CD8-positive, alpha-beta memory T cell (primary cell): ENCODE measurements at places on chromosomes 13 and 19. TPM values are rescaled to one million over a fixed set of nuclear protein-coding genes. Genes with fewer than 3 reads are reported as not detected.

Gene ZNF585A
- total RNA-seq: 9.5 TPM

Gene WDR87
- total RNA-seq: not detected

Gene CBLC
- total RNA-seq: not detected

Gene ZNF284
- total RNA-seq: 2.7 TPM

DNA sequence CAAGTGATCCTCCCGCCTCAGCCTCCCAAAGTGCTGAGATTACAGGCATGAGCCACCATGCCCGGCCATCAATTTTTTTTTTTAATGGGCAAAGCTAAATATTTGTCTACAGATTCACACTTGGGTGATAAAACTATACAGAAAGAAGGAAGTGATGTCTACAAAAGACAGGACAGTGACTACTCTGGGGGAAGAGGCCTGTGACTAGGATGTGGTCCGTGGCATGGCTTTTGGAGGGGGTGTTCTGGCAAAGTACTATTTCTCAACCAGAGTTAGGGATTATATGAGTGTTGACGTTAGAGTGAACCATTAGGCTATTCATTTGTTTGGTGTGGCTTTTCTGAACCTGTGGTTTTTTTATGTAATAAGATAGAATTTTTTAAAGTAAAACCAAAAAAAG is 42.7 kb downstream of the INSR start:
- no peak overlapping the region for H3K4me3 ChIP-seq
- H3K27ac ChIP-seq: no peak overlapping the region
- no peaks in the 10 kb centered on the region for H3K27me3 ChIP-seq
- no peaks in the 10 kb centered on the region for H3K4me1 ChIP-seq
- DNase-seq: no peak

DNA sequence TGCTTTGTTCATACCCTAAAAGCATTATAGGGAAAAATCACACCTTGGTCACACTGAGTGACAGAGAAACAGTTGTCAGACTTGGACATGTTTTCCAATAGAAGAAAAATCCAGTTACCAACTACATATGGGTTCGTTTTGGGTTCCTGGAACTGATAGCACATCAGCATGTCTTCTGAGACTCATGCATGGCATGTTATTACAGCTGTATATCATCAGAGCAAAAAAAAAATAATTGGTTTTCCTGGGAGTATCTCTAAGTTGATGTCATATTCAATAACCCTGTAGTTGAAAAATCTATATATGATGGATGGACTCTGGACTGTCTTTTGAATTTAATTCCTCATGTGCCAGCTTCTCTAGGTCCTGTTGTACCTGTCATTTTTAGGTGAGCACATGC is 211.6 kb downstream of the DNAJC15 start:
- H3K4me3 ChIP-seq: no peak overlapping the region
- H3K36me3 ChIP-seq: no peaks in the 10 kb centered on the region
- no peak for DNase-seq
- no peaks in the 10 kb centered on the region for H3K27me3 ChIP-seq
- no peaks in the 10 kb centered on the region for H3K4me1 ChIP-seq
- H3K27ac ChIP-seq: no peak overlapping the region

DNA sequence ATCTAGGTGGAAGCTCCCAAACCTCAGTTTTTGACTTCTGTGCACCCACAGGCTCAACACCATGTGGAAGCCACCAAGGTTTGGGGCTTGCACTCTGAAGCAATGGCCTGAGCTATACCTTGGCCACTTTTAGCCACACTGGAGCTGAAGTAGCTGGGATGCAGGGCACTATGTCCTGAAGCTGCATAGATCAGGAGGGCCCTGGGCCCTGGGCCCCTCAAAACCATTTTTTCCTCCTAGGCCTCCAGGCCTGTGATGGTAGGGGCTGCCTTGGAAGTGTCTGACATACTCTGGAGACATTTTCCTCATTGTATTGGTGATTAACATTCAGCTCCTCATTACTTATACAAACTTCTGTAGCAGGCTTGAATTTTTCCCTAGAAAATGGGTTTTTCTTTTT is 273.7 kb downstream of the FGF9 start:
- no peaks in the 10 kb centered on the region for H3K36me3 ChIP-seq
- no peaks in the 10 kb centered on the region for H3K4me1 ChIP-seq
- H3K27ac ChIP-seq: no peak overlapping the region
- H3K27me3 ChIP-seq: no peaks in the 10 kb centered on the region
